Left lung (tissue), 14 donors: ENCODE measurements at places on chromosomes 2 and 18. TPM values are rescaled to one million over a fixed set of nuclear protein-coding genes. Genes with fewer than 3 reads are reported as not detected.
A peak's percentile ranks its signal among the peaks of the same experiment; 100 is the strongest.

Gene TEKT4
- total RNA-seq: 1.8 TPM

Gene REG3A
- not detected for total RNA-seq

Gene FBXO41
- 2.4 TPM for total RNA-seq

Gene ZNF385B
- total RNA-seq: 51.3 TPM

Gene SLC9A4
- total RNA-seq: not detected

Gene RRM2
- 43.8 TPM for total RNA-seq

Gene CFAP221
- 20.8 TPM for total RNA-seq

- no peak for DNase-seq
- H3K27ac ChIP-seq: no peak overlapping the region
- H3K27me3 ChIP-seq: no peaks in the 10 kb centered on the region
- no peak overlapping the region for H3K4me3 ChIP-seq
These were observed 105.1 kb downstream of the NDUFA10 start for GRCh38 chr2:239919774-239920692.

- no peak for DNase-seq
- H3K27ac ChIP-seq: no peak overlapping the region
- H3K4me1 ChIP-seq: no peaks in the 10 kb centered on the region
These were observed 420.3 kb upstream of the POU3F3 start for GRCh38 chr2:104433657-104434056.

DNA sequence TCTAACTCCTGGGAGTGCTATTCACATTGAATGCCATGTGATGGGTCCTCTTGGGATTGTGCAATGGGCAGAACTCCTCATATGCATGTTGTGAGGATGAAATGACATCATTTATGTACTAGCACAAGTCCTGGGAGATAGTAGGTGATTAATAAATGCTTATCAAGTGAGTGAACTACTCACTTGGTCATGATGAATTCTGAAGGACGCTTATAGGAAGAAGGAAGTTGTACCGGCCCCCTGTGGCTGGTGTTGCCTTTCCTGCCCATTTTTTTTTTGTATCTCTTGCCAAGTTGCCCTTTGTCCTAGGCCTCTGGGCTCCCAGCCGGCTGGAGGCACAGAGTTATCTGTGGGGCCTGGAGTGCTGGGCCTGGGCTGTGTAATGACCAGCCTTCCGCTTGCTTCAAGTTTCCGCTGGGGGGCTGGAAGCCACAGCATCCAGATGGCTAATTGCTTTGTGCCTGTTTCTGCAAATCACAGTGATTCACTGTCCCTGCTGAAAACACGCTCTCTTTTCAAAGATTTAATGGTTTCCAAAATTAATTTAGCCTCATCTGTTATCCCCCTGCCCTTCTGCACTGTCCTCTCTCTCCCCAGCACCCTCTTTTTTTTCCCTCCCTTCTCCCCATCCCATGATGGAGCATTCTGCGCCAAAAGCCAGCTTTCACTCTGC is 33.7 kb upstream of the MRPL33 start:
- no peaks in the 10 kb centered on the region for H3K27me3 ChIP-seq
- no peak for DNase-seq
- H3K4me1 ChIP-seq: peaks cover 10% of the 10 kb centered on the region
- peak overlapping the region; percentile 50 for H3K27ac ChIP-seq

GRCh38 chr2:174023591-174024523 is 58.7 kb upstream of the SP3 start:
- peak overlapping the region; percentile 85 for H3K27ac ChIP-seq
- no peaks in the 10 kb centered on the region for H3K27me3 ChIP-seq
- DNase-seq: no peak
- no peaks in the 10 kb centered on the region for H3K36me3 ChIP-seq
- H3K4me1 ChIP-seq: peaks cover 71% of the 10 kb centered on the region

DNA sequence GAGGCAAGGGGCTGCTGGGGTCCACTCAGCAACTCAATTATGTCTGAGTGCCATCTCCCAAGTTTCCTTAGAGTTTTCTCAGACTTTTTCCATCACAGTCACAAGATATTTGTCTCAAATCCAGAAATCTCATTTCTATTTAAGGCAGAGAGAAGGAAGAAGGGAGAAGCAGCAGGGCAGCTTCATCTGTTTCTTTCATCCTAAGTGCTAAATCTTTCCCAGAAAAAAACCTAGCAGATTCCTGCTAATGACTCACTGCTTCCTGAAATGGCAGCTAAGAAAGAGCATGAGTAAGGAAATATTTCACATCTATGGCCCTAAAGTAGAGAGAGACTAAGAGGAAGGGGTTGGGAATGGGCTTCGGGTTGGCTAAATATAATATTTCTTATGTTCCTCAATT is 88.0 kb downstream of the KYNU start:
- H3K27ac ChIP-seq: no peak overlapping the region
- H3K27me3 ChIP-seq: no peaks in the 10 kb centered on the region
- no peaks in the 10 kb centered on the region for H3K36me3 ChIP-seq
- no peak overlapping the region for H3K4me3 ChIP-seq

- H3K27ac ChIP-seq: no peak overlapping the region
- H3K27me3 ChIP-seq: no peaks in the 10 kb centered on the region
- H3K4me3 ChIP-seq: no peak overlapping the region
- no peaks in the 10 kb centered on the region for H3K36me3 ChIP-seq
- no peak for DNase-seq
- H3K4me1 ChIP-seq: no peaks in the 10 kb centered on the region
These were observed 179.9 kb upstream of the NCKAP5 start for GRCh38 chr2:133748007-133748700.

DNA sequence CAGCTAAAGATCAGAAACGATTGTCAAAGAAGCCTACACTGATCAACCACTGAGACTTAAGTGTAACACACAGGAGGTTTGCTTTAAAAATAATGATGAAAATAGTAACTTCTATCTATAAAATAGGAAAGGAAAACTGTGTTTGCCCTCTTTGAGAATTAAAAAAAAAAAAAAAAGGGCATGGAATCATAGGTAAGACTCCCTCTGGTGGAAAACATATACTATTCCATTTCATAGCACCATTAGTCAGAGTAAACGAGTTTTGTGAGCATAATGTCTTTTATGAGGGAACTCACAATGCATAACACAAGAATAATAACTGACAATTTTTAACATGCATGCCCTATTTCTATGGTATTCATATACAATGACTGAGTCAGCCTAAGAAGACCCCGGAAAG is 36.3 kb downstream of the SLC35F5 start:
- H3K27ac ChIP-seq: no peak overlapping the region
- no peaks in the 10 kb centered on the region for H3K27me3 ChIP-seq
- no peaks in the 10 kb centered on the region for H3K4me1 ChIP-seq
- H3K4me3 ChIP-seq: no peak overlapping the region
- DNase-seq: no peak

- H3K4me1 ChIP-seq: peaks cover 44% of the 10 kb centered on the region
- H3K36me3 ChIP-seq: no peaks in the 10 kb centered on the region
- no peak for DNase-seq
- no peaks in the 10 kb centered on the region for H3K27me3 ChIP-seq
- no peak overlapping the region for H3K4me3 ChIP-seq
- H3K27ac ChIP-seq: peak overlapping the region; percentile 6
These were observed 85.4 kb upstream of the ZCCHC2 start for GRCh38 chr18:62437235-62438017.

DNA sequence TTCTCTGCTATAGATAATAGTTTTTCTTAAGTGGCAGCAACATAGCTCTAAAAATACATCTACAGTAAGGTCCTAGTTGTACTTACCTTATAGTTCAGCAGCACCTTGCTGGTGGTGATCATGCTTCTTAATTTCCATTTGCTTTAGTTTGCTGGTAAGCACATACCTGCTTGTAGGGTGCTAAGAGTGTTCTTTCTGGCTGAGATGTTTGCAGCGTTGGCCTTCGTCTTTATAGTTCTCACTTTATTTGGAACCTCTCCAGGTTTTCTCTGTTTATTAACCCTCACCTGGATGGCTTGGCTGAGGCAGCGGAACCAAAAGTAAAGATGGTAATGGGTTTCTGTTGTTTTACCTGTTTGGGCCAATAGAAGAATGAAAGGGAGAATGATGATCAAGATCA is 123.6 kb upstream of the EFEMP1 start:
- H3K36me3 ChIP-seq: no peaks in the 10 kb centered on the region
- H3K27me3 ChIP-seq: no peaks in the 10 kb centered on the region
- DNase-seq: no peak
- no peak overlapping the region for H3K4me3 ChIP-seq
- no peaks in the 10 kb centered on the region for H3K4me1 ChIP-seq

DNA sequence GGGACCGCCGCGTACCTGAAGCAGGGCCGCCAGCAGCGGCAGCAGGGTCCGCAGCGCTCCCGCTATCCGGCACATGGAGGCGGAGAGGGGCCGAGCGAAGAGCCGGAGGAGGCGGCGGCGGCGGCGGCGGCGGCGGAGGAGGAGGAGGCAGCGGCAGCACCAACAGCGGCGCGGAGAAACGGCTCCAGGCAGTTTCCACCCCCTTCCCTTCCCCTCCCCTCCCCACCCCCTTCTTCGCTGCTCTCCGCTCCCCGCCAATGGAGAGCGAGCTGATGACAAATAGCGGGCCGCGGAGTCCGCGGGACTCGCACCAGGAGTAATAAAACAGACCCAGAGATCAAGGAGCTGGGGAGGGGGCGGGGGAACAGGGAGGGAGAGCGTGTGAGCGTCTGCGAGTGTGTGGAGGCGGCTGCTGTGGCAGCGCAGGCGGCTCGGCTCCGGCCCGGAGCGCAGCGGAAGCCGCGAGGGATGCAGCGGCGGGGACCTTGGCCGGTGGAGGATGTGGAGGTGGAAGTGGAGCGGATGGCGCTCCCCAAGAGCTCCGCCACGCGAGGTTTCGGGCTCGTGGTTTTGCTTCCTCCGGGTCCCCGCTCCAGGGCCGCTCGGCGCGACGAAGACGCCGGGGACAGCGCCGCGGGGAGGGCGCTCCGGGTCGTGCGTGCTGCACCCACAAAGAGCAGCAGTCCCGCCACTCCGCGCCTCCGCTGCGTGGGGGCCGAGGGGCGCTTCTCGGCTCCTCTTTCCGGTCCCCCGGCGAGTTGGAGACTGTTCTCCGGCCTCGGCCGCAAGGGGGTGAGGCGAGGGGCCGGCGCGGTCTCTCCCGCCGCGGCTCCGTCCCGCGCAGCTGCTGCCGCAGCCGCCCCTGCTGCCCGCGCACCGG is at the start of gene CDH2:
Gene CDH2, minus strand, starts transcription at position 183 of the 880 bp plus-strand sequence. Its CDS starts 108 bp downstream, at position 75.
- no peak within 1 kb of the TSS for H3K27ac ChIP-seq
- peaks cover 6% of the 10 kb centered on the region for H3K4me1 ChIP-seq
- no peaks in the 10 kb centered on the region for H3K36me3 ChIP-seq
- H3K4me3 ChIP-seq: peak within 1 kb of the TSS; percentile 45
- peaks cover 79% of the 10 kb centered on the region for H3K27me3 ChIP-seq
- peak; percentile 36 for DNase-seq

- H3K4me1 ChIP-seq: no peaks in the 10 kb centered on the region
- no peak overlapping the region for H3K4me3 ChIP-seq
- no peak for DNase-seq
- H3K27ac ChIP-seq: no peak overlapping the region
These were observed 57.5 kb downstream of the UBE2E3 start for GRCh38 chr2:181037922-181038321.

DNA sequence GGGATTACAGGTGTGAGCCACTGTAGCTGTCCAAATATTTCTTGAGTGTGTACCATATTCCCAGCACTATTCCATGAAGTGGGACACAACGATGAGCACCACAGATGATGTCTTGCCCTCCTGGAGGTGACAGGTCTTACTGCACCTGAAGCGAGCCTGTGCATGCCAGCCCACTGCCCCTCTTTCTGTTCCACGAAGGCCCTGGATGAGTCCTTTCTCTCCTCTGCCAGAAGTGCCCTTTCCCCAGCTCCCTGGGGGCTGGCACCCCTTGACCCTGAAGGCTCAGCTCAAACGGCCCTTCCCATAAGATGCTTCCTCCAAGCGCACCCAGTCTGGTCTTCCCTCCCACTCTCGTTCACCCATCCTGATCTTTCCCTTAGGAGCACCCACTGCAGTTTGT is 5.5 kb downstream of the ATP6V1B1 start:
- H3K4me3 ChIP-seq: no peak overlapping the region
- no peaks in the 10 kb centered on the region for H3K27me3 ChIP-seq
- H3K36me3 ChIP-seq: no peaks in the 10 kb centered on the region
- no peak for DNase-seq
- H3K27ac ChIP-seq: no peak overlapping the region
- no peaks in the 10 kb centered on the region for H3K4me1 ChIP-seq

- H3K36me3 ChIP-seq: no peaks in the 10 kb centered on the region
- H3K4me3 ChIP-seq: no peak overlapping the region
- H3K27ac ChIP-seq: no peak overlapping the region
- no peaks in the 10 kb centered on the region for H3K4me1 ChIP-seq
- DNase-seq: no peak
These were observed 22.2 kb downstream of the KCNG2 start for GRCh38 chr18:79819968-79820351.

GRCh38 chr18:48061781-48062570 is 131.5 kb upstream of the SMAD2 start:
- no peak overlapping the region for H3K4me3 ChIP-seq
- H3K4me1 ChIP-seq: no peaks in the 10 kb centered on the region

DNA sequence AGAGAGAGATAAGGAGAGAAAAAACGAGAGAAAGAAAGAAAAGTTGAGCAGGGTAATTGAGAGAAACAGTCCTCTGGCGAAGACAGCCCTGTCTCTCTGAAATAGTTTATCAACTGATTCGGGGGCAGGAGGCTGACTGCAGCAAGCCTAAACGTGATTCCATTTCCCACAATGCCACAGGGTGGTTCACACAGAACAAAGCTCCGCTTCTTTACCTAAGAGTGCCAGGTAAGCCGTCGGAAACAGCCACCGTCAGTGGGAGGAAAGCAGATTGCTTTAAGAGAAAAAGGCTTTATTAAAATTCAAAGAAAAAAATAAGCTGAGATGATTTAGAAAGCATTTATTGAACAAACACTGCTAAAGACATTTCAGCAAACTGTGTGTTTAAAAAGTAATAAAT is 271.4 kb upstream of the POU3F3 start:
- H3K27ac ChIP-seq: no peak overlapping the region
- H3K4me3 ChIP-seq: no peak overlapping the region
- no peak for DNase-seq
- H3K4me1 ChIP-seq: no peaks in the 10 kb centered on the region
- no peaks in the 10 kb centered on the region for H3K36me3 ChIP-seq

DNA sequence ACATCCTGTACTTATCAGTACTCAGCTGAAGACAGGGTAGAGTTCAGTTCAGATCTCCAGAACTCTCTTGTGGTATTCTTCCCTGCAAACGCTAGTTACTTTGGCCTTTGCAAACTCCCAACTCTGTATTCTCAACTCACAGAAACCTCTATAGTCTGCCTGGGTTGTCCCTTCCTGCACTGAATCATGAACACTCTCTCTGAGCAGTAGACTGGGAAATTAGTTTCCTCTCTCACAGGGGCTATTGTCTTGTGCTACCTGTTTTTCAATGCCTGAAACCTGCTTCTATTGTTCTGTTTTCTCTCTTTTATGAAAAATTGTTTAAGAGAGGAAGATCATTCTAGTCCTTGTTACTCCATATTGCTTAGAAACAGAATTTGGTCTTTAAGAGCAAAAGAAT is 134.7 kb downstream of the VIT start:
- no peak overlapping the region for H3K4me3 ChIP-seq
- H3K27ac ChIP-seq: no peak overlapping the region
- H3K36me3 ChIP-seq: no peaks in the 10 kb centered on the region
- DNase-seq: no peak
- H3K4me1 ChIP-seq: no peaks in the 10 kb centered on the region

DNA sequence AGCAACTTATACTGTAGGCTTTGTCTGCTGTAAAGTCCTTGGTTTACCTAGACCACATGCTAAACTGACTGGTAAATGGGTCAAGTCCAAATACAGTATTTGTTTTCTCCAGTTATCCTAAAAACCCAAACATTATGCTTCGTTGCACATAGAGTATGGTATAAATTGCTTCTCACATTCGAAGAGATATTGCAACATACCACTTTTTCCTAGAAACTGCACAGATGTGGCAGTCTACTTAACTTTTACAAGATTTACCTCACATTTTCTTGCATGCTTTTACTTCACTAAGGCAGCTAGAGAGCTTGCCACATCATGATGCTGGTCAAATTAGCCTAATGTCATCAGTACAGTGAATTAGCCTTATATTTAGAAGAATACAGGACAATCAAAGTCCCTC is 66.0 kb upstream of the SCN7A start:
- H3K4me1 ChIP-seq: no peaks in the 10 kb centered on the region
- H3K27me3 ChIP-seq: no peaks in the 10 kb centered on the region
- H3K4me3 ChIP-seq: no peak overlapping the region
- no peak for DNase-seq
- no peak overlapping the region for H3K27ac ChIP-seq
